ENCODE measurements at places on chromosomes 11 and 22.

DNA sequence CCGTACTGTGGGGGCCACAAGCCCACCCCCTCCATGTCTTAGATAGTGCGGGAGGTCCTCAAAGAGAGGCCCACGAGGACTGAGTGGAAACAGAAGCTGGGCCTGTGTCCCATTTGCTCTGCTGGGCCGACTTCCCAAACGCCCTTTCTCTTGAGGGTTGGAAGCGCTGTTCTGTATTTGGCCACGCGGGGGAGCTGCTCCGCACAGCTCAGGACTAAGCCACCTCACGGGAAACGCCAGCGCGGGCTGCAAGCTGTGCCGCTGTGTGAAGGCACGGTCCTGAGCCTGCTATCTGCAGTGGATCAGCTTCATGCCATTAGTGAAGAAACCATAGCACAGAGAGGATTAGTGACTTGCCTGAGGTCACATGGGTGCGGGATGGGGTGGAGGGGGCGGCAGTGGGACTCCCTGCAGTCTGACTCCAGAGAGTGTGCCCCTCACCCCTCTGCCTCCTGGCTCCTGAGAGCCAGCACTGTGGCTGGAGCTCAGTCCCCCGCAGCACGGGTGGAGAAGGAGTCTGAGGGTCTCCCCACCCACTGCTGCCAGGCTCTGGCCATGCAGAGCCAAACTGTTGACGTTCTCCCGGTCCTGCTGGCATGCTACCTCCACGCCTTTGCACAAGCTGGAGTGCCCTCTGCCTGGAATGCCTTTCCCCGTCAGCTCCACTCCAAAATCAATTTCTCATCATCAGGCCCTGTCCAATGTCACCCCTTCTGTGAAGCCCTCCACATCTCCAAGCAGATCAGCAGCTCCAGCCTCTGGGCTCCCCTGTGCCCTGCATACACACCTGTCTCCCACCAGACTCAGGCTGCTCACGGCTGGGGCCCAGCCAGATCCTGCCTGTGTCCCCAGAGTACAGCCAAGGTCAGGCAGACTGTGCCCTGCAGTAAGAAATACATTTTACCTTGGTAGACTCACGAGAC, 51.5 kb upstream of the LRRC32 start:
- DNase-seq: peak; percentile 56

- no peak for DNase-seq
These were observed 35.8 kb downstream of the C11orf58 start for GRCh38 chr11:16773981-16774935.

DNA sequence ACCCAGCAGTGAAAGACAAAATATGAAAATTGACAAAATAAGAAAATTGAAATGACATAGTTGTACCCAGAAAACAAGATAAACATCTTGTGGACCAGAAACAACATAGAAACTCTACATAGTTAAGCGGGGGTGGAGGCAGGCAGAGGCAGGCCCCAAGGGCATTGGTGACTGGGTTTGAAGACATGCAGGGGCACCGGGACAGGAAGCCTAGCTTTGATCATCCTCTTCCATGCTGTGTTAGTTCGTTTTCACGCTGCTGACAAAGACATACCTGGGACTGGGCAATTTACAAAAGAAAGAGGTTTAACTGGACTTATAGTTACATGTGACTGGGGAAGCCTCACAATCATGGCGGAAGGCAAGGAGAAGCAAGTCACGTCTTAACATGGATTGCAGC, 33.5 kb upstream of the CRTAM start:
- DNase-seq: no peak

DNA sequence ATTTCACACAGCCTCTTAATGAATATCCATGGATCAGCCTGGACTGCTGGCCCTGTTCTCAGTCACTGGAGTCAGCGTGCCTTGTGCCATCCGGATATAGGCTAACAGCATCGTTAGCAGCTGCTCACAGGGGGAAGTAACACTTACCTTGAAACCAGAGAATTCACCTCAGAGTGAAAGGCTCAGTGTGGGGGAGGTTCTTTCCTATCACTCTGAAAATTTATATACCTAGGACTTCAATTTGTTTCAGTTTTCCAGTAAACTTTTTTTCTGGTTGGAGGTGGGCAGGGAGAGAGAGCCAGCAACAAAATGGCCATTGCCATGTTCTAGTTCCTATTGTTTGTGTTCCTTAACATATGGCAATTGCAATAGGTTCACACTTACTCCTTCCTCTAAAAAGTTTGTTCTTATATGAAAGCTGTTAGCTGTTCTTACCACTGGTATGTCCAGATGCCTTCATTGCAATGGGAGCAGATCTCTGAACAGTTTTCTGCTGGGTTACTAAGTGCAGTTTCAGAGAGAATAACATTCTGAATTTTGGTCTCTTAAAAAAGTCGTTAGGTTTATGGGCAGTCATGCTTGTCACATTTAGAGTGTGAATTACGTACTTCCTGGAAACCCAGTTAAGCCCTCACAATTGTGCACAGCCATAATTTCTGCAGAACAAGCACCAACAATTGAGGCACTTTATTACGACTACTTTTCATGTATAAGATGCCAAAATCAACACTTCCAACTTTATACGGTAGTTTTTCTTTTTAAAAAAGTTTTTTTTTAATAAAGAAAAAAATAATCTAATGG, 247.6 kb downstream of the CADM1 start:
- peak; percentile 68 for DNase-seq

DNA sequence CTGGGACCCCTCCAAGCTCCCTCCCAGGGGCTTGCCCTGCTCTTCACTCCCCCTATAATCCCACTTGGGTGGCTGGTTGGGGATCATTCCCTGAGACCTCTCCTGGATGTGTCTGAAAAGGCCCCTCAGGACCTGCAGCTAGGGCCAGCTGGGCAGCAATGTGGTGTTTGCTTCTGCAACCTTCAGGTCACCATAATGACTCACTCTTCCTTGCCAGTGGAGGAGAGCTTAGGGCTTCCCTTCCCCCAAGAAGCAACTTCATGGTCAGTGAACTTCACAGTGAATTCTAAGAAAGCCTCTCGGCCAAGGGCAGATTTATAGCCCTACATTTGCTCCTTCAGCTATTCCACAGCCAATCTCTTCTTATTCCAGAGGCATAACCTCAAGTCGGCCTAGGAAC, 45.1 kb upstream of the TSPAN18 start:
- no peak for DNase-seq

- DNase-seq: no peak
These were observed 42.8 kb downstream of the ZNF202 start for GRCh38 chr11:123698546-123699127.

DNA sequence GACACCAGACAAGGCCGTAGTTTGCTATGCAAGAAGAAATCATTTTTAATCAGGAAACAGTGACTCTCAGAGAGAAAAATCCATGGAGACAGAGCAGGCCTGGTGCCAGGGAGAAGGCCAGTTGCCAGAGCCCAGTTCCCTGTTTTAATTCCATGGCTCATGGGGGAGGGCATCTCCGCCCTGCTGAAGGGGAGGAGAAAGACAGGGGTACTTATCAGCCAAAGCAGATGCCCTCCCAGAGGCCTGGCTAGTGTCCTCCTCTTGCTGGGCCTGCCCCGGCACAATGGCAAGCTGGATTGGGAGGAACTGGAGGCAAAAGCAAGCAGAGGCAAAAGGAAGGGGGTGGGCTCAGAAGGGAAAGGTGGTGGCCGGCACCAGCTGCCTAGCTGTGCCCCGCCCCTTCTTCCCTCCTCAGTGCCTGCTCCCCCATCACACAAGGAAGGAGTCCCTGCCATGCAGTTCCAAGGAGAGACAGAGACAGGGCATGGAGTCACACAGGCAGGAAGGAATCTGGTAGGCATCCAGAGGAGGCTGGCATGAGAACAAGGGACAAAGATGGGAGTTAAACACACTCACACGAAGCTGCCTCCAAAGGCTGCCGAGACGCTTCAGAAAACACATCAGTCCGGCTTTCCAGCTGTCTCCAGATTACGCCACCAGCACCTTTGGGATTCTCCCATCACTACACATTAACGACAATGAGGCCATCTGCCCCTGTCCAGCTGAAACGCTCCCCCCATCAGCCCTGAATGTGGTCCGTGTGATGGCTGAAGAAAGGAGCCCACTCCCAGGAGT, 591.8 kb downstream of the BUD13 start:
- DNase-seq: no peak

DNA sequence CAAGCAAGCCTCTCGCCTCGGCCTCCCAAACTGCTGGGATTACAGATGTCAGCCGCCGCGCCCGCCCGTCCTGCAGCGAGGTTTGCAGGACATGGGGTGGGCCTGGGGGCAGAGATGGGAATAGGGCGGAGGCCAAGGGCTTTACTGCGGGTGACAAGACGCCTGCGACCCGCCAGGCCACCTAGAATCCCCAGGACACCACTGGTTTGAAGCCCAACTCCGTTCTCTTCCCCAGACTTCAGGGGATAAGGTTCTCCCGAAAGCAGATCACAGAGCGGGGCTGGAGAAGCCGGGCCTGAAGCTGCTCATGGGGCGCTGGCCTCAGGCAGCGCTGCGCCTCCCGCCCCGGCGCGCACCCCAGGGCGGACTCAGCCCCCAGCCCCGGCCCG, 354 bp downstream of the POLR2L start:
- no peak for DNase-seq

GRCh38 chr11:119873761-119874421, 144.9 kb upstream of the NECTIN1 start:
- DNase-seq: no peak
